ENCODE measurements at places on chromosomes 4 and X. TPM values are rescaled to one million over a fixed set of nuclear protein-coding genes. Genes with fewer than 3 reads are reported as not detected.

DNA sequence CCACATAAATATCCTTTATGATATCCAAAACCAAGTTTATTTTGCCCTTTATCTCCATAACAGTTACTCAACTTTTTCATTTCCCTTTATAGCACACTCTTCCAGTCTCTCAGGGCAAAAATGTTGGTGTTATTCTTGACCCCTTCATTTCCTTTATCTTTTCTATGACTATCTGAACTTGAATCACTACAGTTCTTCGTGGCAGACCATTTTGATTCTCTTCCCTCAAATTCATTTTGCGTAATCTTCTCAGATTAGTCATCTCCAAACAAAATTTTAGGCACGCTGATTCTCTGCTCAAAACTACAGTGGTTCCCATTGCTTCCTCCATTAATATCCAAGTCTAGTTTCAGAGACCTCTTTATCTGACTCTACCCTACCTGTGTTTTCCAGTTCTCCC, 26.1 kb downstream of the RUFY3 start:
- no peak for DNase-seq

- no peak for DNase-seq
Measured at GRCh38 chrX:11970578-11971359, 167.5 kb upstream of the FRMPD4 start.

GDPD2 gene
- total RNA-seq, result 1.9 TPM

DNA sequence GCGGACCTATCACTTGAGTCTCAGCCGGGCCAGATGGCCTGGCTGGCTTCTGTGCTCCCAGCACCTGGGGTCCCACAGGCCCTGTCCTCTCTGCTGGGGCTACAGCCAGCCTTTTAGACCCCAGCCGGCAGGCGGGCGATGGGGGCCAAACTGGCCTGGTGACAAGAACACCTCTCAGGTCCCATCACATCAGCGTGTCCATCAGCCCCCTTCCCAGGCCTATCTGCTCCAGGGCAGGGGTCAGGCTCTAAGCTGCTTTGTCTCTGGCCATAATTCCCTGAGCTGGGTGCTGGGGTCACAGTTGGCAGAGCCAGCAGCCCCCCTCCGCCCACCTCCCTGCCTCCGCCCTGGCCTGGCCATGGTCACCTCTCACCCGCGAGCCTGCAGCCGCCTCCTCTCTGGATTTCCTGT, 77.7 kb downstream of the PPP2R2C start:
- no peak for DNase-seq

DNA sequence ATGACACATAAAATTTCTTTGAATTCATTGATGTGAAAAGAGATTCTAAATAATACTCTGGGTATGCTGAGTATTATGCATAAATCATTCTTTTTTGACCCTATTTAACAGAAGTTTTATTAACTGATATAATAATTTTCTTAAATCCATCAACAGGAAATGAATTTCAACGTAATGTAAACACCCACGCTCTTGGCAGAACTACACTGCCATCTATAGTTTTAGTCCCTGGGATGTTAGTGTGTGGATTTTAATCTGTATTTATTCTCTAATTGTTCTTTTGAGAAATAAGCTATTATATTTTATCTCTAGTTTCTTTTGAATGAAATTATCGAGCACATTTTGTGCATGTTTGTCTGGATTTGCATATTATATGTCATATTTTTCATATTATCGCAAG, 666.8 kb upstream of the NDST4 start:
- DNase-seq, result no peak

GRCh38 chr4:1801286-1801958, 8.3 kb downstream of the FGFR3 start:
- no peak for DNase-seq

Measured in Caco-2 (cell line).